ENCODE measurements at places on chromosomes 11 and 22. TPM values are rescaled to one million over a fixed set of nuclear protein-coding genes. Genes with fewer than 3 reads are reported as not detected.

TMEM25 gene
- total RNA-seq: 13.3 TPM

COMT gene
- total RNA-seq: 94.3 TPM

PGM2L1 gene
- 5.3 TPM for total RNA-seq

ZNF408 gene
- 16.1 TPM for total RNA-seq

ARHGAP8 gene
- 0.44 TPM for total RNA-seq

MFRP gene
- total RNA-seq: not detected

ZBED4 gene
- total RNA-seq: 19.9 TPM

CHRM4 gene
- total RNA-seq: 1.3 TPM

ARHGAP42 gene
- total RNA-seq: not detected

BARX2 gene
- 2.7 TPM for total RNA-seq

DEUP1 gene
- total RNA-seq: not detected

PDXP gene
- total RNA-seq: 17.7 TPM

ZNF280B gene
- 2.7 TPM for total RNA-seq

LRRC4C gene
- total RNA-seq: not detected

NFAM1 gene
- 1.1 TPM for total RNA-seq

ACRV1 gene
- not detected for total RNA-seq

OR8B3 gene
- total RNA-seq: not detected

APOL4 gene
- 0.73 TPM for total RNA-seq

NRXN2 gene
- 1.3 TPM for total RNA-seq

TYR gene
- total RNA-seq: not detected

MYOD1 gene
- total RNA-seq: not detected

FBLN1 gene
- not detected for total RNA-seq

CDKN1C gene
- 0.46 TPM for total RNA-seq

CDC42BPG gene
- 0.42 TPM for total RNA-seq

ART1 gene
- not detected for total RNA-seq

All from T-helper 1 cell treated with Interleukin-12 subunit alpha and Interleukin-12 subunit beta and Interleukin-4 antibody, amounts not matched to agents 30 ng/mL and 1 ng/mL, for 36 hours (primary cell).